ENCODE measurements at places on chromosomes 5 and 9.

GRCh38 chr5:42587096-42587723 is 164.0 kb downstream of the GHR start:
- no peak for DNase-seq

GRCh38 chr5:139278540-139279274 is 14.8 kb upstream of the MATR3 start:
- no peak for DNase-seq

GRCh38 chr5:68950125-68950524 is 143.7 kb upstream of the SLC30A5 start:
- DNase-seq, result no peak

DNA sequence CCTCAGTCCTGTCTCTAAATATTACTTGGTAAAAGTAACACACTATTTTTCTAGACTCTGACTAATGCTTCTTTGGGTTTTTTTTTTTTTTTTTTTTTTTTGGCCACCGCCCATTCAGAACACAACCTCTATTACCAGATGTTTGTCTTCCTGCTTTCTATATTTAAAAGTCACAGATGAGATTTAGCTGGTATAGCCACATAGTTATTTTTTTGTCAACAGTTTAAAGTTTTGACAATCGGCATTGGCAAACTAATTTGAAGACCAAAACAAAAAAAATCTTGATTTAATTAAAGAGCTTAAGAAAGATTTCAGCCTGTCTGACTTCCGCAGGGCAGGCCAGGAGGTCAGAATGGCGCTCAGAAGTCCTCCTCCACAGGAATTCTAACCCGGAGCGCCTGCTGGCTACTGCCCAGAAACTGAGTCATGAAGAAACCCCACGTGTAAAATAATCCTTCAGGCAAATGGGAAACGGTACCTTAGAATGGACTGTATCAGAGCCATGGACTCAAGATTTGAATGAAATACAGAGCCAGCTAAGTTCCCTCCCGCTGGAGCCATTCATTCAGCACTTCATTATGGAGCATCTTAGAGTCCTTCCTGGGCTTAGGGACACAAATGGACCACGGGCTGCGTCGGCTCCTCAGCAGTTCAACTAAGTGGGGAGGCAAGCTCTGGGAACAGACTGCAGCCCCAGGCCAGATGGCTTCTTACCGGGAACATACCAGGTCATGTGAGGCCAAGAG is 55.6 kb downstream of the PTPDC1 start:
- no peak for DNase-seq

GRCh38 chr9:16555802-16556201 is 314.7 kb downstream of the BNC2 start:
- no peak for DNase-seq

GRCh38 chr5:72387985-72388384 is 67.8 kb downstream of the PTCD2 start:
- no peak for DNase-seq

DNA sequence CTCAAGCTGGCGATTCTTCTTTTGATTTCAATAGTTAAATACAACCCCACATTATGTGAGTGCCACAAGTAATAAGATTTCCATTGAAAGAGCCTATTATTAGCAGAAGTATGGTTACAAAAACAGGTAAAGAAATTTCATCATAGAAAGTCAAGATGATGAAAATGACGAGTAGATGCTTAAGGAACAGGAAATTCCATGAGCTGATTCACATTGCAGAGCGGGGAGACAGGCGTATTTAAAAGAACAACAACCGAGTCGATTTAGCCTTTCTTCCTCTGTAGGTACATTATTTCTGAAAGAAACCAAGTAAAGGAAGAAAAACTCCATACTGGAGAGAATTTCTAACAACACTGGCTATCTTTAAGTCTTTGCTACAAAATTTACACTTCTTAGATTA is 310.4 kb downstream of the SLF1 start:
- DNase-seq, result no peak

- DNase-seq, result peak; percentile 9
Measured at GRCh38 chr5:90558344-90559192, at the start of gene ADGRV1. ADGRV1 (plus strand) TSS chr5:90558797; CDS start chr5:90558896, 99 bp downstream.

GRCh38 chr9:115005322-115005721 is 74.9 kb upstream of the TNFSF8 start:
- no peak for DNase-seq

DNA sequence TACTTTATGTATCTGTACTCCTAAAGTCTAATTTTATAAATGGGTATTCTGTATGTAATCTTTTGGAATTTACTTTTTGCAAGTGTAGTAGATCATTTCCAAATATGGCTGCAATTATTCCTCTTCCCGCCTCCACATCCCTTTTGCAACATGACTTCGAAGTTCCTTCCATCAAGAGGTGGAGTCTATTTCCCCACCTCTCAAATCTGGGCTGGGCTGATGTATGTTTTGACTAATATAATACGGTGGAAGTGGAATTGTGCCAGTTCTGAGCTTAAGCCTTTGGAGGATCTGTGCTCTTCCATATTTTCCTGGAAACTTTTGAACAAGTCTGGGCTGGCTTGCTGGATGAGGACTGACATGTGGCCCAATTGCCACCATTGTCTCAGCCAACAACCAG is 155.9 kb downstream of the FGF18 start:
- DNase-seq, result no peak

DNA sequence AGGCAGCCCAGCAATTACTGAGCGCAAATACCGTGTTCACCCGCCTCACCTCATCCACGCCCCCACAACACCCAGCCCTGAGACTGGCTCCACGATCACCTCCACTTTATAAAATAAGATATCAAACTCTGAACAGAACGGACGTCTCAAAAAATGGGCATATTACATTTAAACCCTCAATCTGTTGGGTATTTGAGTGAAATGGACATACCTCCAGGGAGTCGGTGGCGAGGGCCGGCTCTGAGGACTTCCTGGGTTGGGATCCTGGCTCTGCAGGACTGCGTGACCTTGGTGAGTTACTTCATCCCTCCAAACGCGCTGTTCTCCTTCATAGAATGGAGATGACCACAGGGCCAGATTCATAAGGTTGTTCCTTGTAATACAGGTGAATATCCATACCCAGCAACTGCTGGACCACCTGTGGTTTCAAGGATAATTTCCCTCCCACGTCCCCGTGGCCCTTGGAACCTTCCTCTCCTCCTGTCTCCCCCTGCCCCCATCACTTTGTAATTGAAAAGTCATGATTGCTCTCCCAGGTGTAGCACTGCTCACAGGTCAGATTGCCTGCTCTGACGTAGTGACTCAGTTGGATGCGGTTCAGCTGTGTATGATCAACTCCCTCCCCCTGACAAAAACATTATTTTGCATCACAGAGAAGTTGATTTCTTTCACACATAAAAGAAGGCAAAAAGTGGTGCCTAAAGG is 135.6 kb downstream of the KCNIP1 start:
- no peak for DNase-seq

- DNase-seq, result no peak
Measured at GRCh38 chr9:21679432-21679831, 123.0 kb upstream of the MTAP start.

- no peak for DNase-seq
Measured at GRCh38 chr9:99478469-99479027, 256.5 kb downstream of the SEC61B start.

GRCh38 chr9:84542554-84542953 is 127.0 kb upstream of the NTRK2 start:
- no peak for DNase-seq

- DNase-seq, result no peak
Measured at GRCh38 chr5:88881571-88881971, 1.4 kb downstream of the MEF2C start.

DNA sequence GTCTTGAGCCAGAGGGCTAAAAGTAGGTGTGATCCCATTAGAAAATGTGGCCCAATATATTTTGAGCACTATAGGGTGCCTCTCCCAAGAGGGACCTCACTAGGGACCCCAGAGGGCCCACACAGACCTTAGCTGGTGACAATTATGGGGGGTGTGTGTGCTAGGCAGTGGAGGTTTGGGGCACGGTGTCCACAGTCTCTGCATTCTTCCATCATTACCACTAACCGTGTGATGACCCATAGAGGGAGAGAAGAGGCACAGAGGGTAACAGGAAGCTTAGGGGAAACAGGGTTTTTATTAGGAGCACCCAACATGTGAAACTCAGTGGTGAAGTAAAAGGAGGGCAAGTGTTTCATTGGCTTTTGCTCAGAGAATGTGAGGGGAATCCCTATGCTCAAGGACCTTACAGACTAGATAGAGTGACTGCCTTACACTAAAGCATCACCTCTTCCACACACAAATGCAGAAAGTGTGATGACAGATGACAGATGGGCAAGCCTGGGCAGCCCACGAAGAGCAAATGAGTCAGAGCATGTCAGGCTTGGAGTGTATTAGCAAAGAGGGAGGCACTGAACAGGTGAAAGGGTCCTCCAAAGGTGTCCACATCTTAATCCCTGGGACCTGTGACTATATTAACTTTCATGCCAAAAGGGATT is 2.5 kb upstream of the ACTL7A start:
- DNase-seq, result no peak

GRCh38 chr5:177231479-177232250 is 71.9 kb downstream of the RAB24 start:
- DNase-seq, result no peak

GRCh38 chr5:6856653-6857052 is 143.4 kb downstream of the TENT4A start:
- DNase-seq, result no peak

DNA sequence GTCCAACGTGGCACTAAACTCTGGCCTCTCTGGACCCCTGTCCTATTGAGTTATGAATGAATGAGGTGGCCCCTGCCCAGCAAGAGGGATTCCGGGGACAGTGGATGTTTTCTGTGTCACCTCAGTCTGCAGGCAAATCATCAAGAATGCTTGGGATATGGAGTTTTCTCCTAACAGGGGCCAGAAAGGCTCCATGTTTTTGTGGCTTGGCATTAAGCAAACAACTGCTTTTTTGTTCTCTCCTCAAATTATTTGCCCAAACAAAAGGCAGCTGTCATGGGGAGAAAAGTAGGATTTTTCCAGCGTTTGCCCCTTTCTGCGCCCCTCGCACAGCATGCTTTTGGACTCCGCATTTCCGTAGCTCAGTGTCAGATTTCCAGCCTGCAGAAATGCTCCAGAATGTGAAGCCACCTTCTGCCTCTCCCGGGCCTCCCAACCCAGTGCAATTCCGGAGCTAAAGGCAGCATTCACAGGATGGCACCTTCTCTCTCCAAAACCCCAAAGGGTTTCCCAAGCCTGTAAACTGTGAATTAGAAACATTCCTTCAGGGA is 553.3 kb downstream of the CCDC171 start:
- DNase-seq, result no peak

GRCh38 chr5:51389288-51389576 is 6.0 kb downstream of the ISL1 start:
- no peak for DNase-seq

- DNase-seq, result no peak
Measured at GRCh38 chr5:148949841-148950470, 112.9 kb downstream of the SH3TC2 start.

- DNase-seq, result no peak
Measured at GRCh38 chr9:99690573-99690972, 131.1 kb upstream of the NR4A3 start.

- peak; percentile 98 for DNase-seq
Measured at GRCh38 chr5:10353241-10354047, at the start of gene MARCHF6. MARCHF6 (plus strand) TSS chr5:10353695; CDS start chr5:10353899, 204 bp downstream.

DNA sequence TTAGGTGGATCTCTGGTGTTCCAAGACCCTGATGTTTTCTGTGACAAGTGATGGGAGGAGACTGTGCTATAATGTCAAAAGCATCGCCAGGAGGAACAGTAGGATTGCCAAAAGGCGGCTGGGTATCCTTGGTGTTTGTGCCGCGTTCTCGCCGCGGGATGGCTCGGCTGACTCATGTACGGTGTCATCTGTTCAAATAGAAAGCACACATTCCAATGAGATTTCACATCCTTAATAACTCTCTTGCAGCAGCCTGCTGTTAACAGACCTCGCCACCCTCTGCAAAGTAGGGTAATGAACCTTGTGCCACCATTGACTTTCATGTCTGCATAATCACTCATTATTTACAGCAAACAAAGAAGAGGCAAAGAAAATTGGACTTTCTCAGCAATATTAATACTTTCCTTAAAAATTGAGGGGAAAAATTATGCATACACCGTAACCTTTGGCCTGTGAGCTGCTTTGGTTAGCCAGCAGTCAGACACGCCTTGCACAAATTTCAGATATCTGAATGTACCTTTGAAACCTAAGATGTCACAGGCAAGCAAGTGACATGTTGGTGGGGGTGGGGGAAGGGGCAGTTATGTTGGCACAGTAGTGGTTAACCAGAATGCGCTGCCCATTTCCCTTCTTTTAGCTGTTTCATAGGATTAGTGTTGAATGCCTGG is 289.4 kb downstream of the EFNA5 start:
- DNase-seq, result no peak

GRCh38 chr9:20512636-20513035 is 109.7 kb downstream of the MLLT3 start:
- no peak for DNase-seq

GRCh38 chr5:156552855-156553358 is 225.9 kb downstream of the SGCD start:
- no peak for DNase-seq

GRCh38 chr9:72790989-72791388 is 161.9 kb downstream of the ALDH1A1 start:
- DNase-seq, result no peak

Data from stimulated activated naive CD8-positive, alpha-beta T cell treated with anti-CD3 and anti-CD28 coated beads, Interleukin-15, Interleukin-2, amounts not matched to agents 100 U/mL and 50 U/mL, for 24 hours (primary cell).